ENCODE measurements at places on chromosomes 5 and 9. TPM values are rescaled to one million over a fixed set of nuclear protein-coding genes. Genes with fewer than 3 reads are reported as not detected.
A peak's percentile ranks its signal among the peaks of the same experiment; 100 is the strongest.

- H3K36me3 ChIP-seq: no peaks in the 10 kb centered on the region
- H3K27ac ChIP-seq: no peak overlapping the region
- DNase-seq: no peak
- H3K4me3 ChIP-seq: no peak overlapping the region
Observed at GRCh38 chr9:118959366-118959765, 409.9 kb downstream of the BRINP1 start.

DNA sequence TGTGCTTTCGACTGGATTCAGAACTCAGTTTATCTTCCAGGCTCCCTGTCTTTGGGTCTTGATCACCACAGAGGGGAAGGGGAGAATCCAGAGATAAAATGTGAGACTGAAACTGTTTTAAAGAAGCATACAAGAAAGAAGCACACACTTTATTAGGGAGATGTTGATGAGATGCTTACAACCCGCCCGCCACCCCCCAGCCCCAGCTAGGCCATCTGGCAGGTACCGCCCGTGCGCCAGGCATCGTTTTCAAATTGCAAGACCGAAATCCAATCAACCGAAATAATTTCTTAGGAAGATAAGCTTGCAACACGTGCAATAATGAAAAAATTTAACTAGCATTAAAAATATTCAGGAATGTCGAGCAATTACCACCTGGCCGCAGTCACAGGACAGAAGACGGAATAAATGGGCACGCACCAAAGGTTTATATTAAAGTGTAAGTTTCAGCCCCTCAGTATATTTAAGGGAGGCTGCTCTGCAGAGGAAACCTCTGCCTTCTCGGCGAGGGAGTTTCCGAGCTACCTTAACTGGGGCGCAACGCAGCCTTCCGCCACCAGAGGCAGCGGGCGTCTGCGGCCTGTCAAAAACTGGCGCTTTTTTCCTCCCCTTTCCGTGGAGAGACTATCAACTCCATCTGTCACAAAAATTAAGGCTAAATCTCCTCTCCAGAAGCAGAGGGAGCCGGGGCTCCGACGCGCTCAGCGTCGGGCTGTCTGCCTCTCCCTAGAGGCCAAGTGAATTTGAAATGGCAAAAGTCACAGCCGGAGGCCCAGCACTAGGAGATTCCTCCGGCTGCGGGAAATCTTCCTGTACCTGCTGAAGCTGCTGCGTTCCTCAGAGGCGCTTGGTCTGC is 996 bp upstream of the GAS1 start:
- H3K4me3 ChIP-seq: peak overlapping the region; percentile 71
- no peaks in the 10 kb centered on the region for H3K36me3 ChIP-seq
- H3K4me1 ChIP-seq: no peaks in the 10 kb centered on the region

- H3K4me1 ChIP-seq: no peaks in the 10 kb centered on the region
- no peak overlapping the region for H3K4me3 ChIP-seq
- no peak for DNase-seq
Observed at GRCh38 chr5:124847907-124848306, 101.5 kb upstream of the ZNF608 start.

DNA sequence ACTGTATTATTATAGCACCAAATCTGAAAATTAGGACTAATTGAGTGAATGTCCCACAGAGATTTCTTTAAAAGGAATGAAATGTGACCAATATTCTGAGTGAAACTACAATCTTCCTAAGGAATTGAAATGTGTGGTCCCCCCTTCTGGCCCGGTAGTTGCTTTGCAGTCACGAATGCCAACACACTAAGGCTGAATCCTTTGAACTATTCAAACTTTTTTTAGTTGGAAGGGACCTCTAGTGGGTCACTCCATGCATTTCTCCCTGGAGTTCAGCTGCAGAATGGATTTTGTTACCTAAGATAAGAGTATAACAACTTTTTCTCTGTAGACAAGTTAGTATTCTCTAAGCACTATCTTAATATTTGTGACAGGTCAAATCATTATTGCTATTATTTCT is 2.8 kb downstream of the CDH6 start:
- no peaks in the 10 kb centered on the region for H3K36me3 ChIP-seq
- no peaks in the 10 kb centered on the region for H3K27me3 ChIP-seq
- H3K4me3 ChIP-seq: peak overlapping the region; percentile 97
- H3K4me1 ChIP-seq: peaks cover 27% of the 10 kb centered on the region

GRCh38 chr5:148374690-148375360 is 8.9 kb upstream of the FBXO38 start:
- DNase-seq: peak; percentile 26
- H3K36me3 ChIP-seq: no peaks in the 10 kb centered on the region
- H3K4me1 ChIP-seq: no peaks in the 10 kb centered on the region
- no peak overlapping the region for H3K4me3 ChIP-seq
- no peaks in the 10 kb centered on the region for H3K27me3 ChIP-seq
- H3K27ac ChIP-seq: no peak overlapping the region

DNA sequence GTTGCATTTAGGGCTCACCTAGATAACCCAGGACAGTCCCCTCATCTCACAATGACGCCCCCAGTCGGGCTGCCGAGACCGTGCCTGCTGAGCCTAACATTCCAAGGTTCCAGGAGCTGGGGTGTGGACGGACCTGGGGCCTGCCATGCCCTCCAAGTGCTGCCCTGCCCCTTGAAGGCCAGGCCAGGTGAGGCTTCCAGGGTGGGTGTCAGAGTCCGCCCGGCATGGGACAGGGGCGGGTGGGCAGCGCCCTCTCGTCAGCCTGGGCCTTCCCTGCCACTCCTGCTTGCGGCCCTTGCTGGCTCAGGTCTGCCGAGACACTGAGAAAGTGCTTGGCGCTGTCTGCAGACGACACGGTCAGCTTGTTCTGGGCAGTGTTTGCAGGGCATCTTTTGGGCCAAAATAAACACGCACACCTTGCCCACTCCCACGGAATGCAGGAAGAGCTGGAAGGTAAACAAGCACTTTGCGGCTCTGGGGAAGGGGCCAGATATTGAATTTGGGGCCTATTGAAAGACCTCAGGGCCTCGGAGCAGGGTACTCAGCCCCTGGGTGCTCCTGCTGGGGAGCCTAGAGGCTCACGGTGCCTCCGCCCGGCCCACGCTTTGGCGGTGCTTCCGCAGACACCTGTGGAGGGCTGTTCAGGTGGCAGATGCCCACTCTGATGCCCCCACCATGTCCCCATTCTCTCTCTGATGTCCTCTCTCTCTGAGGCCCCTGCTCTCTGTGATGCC is 4.2 kb upstream of the SCGB3A1 start:
- peaks cover 17% of the 10 kb centered on the region for H3K27me3 ChIP-seq
- H3K4me3 ChIP-seq: no peak overlapping the region
- DNase-seq: no peak
- no peak overlapping the region for H3K27ac ChIP-seq

GRCh38 chr9:91795598-91796241 is 154.3 kb downstream of the ROR2 start:
- no peak overlapping the region for H3K4me3 ChIP-seq
- H3K27me3 ChIP-seq: peaks cover 3% of the 10 kb centered on the region
- no peak for DNase-seq
- no peaks in the 10 kb centered on the region for H3K36me3 ChIP-seq
- H3K4me1 ChIP-seq: no peaks in the 10 kb centered on the region

GRCh38 chr9:128093011-128093410 is 25.0 kb downstream of the SLC25A25 start:
- H3K4me3 ChIP-seq: peak overlapping the region; percentile 56
- no peaks in the 10 kb centered on the region for H3K27me3 ChIP-seq
- peak overlapping the region; percentile 88 for H3K27ac ChIP-seq
- H3K4me1 ChIP-seq: peaks cover 54% of the 10 kb centered on the region
- H3K36me3 ChIP-seq: no peaks in the 10 kb centered on the region

GRCh38 chr9:71793386-71794105 is 25.2 kb upstream of the CEMIP2 start:
- no peaks in the 10 kb centered on the region for H3K36me3 ChIP-seq
- DNase-seq: peak; percentile 85
- H3K4me1 ChIP-seq: peaks cover 5% of the 10 kb centered on the region
- H3K27ac ChIP-seq: peak overlapping the region; percentile 40
- H3K27me3 ChIP-seq: no peaks in the 10 kb centered on the region
- H3K4me3 ChIP-seq: no peak overlapping the region

DNA sequence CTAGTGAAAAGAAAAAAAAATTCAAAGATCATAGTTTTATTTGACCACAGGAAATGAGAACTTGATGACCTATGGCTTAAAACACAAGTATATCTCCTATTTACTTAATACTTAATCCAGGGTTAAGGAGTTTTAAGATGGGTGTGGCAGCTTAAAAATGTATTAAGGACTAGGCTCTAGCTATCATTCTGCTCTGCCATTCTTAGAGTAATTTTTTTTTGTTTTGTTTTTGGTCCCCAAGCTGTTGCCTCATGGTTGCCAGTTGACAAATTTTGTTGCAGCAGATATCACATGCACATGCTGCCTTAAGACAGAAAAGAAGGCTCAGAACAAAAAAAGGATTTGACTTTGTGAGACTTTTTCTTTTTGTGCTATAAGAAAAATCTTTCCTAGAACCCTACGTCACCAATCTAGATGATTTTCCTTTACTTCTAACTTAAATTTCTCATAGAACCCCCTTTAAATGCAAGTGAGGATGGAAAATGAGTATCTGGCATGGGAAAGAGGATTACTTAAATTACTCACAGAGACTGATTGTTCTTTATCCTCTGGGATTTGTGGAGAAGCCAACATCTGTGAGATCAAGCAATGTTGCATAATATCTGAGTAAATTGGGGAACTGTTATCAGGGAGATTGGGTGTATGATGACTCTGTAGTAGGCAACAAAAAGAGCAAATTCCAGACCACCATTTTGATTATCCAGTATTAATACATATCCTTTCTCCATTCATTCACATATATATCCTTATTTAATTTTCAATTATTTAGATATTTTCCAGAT is 364.7 kb upstream of the CD180 start:
- no peak overlapping the region for H3K4me3 ChIP-seq
- no peaks in the 10 kb centered on the region for H3K36me3 ChIP-seq
- H3K27ac ChIP-seq: no peak overlapping the region
- no peak for DNase-seq

DNA sequence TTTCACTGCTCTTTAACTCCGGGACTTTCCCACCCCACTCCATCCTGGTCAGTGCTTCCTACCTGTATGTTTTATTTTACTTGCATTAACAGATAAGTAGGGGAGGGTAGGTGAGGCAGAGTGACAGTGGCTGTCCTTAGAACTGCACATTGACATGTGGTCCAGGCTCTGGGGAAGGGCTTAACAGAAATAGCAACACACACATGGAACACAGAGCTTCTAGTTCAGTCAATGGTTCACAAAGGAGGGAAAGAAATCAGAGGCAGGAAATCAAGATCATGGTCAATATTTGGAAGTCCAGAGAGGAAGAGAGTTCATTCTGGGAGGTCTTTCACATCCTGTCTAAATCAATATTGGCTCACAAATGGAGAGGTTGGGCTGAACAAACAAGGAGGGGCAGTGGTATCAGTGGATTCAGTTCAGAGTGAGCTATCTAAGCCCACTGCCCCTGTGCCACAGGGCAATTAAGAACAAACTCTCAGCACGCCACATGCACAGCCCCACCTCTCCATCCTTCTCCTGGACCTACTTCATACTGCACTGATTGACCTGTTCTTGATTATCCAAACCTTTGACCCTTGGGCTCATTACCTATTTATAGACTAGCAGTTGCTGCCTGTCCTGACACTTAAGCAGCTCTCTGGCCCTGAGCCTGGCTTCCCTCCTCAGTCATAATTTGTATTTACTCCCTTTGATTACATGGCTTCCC is 6.2 kb upstream of the VPS13A start:
- DNase-seq: no peak
- no peaks in the 10 kb centered on the region for H3K27me3 ChIP-seq
- no peak overlapping the region for H3K4me3 ChIP-seq

- no peak overlapping the region for H3K27ac ChIP-seq
- no peaks in the 10 kb centered on the region for H3K4me1 ChIP-seq
- no peak overlapping the region for H3K4me3 ChIP-seq
- no peaks in the 10 kb centered on the region for H3K27me3 ChIP-seq
- peaks cover 45% of the 10 kb centered on the region for H3K36me3 ChIP-seq
Observed at GRCh38 chr5:179882338-179882737, 23.7 kb upstream of the MRNIP start.

DNA sequence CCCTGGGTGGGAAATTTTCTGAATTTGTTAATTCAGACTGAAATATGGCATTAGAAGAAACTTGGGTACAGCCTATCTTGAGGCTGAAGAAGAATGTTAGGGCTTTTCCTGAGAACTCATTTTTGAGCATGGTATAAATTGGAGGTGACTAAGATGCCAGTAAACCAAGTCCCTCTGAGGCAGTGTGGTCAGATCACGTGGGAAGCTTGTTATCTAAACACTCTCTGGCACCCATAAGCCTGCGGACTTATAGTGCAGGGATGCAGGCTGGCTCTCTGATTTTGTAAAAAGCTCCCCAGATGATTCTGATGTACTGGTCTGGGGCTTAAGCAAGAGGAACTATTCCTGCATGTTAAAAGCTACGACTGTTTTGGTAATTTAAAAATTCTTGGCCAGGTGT is 34.3 kb downstream of the MTMR12 start:
- H3K36me3 ChIP-seq: no peaks in the 10 kb centered on the region
- H3K4me1 ChIP-seq: peaks cover 24% of the 10 kb centered on the region
- peak; percentile 85 for DNase-seq
- no peak overlapping the region for H3K4me3 ChIP-seq
- peak overlapping the region; percentile 10 for H3K27ac ChIP-seq

DNA sequence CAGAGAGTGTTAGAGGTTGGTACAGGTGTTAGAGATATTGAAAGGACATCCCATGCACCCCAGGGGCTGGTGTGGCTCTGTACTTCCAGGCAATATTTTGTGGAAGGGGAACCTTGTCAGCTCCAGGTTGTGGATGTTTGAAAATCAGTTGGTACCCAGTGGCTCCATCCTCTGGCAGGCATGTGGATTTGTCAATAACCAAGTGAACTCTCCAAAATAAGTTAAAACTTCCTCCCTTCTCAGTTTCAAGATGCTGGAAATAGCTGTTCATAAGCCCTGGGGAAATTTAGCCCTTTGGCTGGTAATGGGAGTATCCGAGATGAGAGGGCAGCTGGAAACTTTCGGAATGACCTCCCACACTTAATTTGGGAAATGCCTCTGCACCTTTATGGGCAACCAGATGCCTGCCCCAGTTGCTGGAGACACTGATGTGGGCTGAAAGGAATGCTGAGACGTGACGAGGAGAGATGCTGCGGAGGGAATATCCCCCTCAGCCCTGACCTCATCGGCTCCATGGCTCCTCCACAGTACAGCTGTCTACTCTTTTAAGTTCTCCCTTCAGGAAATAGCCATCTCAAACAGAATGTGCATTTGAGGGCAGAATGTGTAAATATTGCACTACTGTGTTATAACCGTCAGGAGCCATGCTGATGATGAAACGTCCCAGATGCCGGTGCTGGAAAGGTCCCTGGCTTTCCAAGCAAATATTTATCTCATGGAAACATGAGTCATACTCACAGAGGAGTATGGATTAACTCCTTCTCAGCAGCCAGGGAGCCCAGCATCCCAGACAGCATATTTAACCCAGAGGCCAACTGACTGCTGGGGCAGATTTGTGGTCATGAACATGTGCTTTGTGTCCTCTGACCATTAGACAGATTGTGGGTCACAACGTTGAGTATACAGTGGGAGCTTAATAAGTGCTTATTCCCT is 29.5 kb downstream of the TGFBI start:
- H3K4me3 ChIP-seq: no peak overlapping the region
- peaks cover 67% of the 10 kb centered on the region for H3K4me1 ChIP-seq
- peak; percentile 99 for DNase-seq
- H3K27me3 ChIP-seq: no peaks in the 10 kb centered on the region
- peak overlapping the region; percentile 95 for H3K27ac ChIP-seq

MYOT gene
- not detected for total RNA-seq

POC5 gene
- 9.0 TPM for total RNA-seq

TMEM252 gene
- total RNA-seq: not detected

EQTN gene
- total RNA-seq: not detected

CMBL gene
- 39.7 TPM for total RNA-seq

PCDHB13 gene
- 3.3 TPM for total RNA-seq

PTGS1 gene
- 0.23 TPM for total RNA-seq

NOXA1 gene
- 0.50 TPM for total RNA-seq

SPINK7 gene
- not detected for total RNA-seq

DCTN3 gene
- 93.0 TPM for total RNA-seq

IRGM gene
- not detected for total RNA-seq

Measured in astrocyte (in vitro differentiated cells and primary cell).